Mesothelial cell of epicardium (in vitro differentiated cells): ENCODE measurements at places on chromosomes 7 and 10.

DNA sequence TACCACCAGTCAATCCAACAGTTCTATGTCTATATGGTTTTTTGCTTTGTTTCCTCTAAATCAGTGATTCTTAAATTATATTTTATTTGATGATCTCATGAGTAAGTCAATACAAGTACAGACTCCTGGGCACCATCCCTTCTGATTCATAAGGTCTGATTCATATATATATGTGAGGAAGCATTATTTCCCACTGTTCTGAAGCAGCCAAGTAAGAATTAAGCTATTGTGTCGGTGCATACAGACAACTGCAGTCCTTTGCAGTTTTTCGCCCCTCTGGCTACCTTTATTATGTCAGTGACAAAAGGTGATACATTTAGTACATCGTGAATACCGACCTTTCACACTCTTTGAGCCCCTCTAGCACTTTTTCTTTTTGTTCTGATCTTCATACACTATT, 1079.6 kb upstream of the C7orf33 start:
- DNase-seq, result no peak

DNA sequence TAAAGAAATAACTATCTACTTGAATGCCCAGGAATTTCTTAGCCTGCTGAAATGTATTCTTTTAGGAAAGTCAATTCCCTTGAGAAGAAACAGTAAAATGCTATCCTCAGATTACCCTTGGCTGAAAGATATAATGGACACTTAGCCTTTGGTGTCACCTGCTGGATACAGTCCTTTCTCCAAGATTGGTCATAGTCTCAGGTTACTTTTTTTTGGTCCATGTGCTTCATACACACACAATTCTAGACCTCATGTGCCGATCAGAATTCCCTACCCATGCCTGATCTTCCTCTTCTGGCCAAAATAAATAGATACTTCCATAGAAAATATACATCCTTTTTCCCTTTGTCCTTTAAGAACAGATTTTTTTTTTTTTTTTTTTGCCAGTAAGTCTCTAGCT, 218.9 kb upstream of the PHYHIPL start:
- no peak for DNase-seq

DNA sequence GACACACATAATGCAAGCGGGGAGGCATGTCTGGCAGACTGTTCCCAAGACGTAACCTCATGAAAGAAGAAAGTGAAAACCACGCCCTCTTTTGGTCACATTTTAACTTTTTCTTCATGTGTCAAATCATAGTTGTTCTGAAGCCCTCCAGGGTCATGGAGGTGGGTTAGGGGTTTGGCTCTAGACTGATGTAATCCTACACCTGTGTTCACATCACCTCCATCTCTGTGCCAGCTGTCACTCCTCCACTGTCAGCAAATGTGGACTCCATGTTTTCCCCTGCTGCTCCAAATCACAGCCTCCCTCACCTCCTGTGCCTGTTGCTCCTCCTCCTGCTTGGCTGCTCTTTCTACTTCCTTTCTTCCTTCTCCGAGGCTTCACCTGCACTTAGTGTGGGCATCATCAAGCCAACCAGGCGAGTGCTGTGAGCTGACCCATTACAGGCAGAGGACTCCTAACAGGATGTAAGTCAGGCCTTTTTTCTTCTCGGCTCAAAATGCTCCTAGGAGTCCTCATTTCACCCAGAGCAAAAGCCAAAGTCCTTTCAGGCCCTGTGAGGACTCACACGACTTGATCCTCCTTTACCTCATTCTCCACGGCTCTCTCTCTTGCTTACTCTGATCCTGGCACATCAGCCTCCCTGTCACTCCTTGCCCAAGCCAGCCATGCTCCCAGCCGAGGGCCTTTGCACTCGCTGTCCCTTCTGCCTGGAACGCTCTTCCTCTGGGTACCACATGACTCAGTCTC, 66.4 kb upstream of the IFRD1 start:
- no peak for DNase-seq

GRCh38 chr10:76026905-76027304, 595.5 kb downstream of the LRMDA start:
- DNase-seq, result no peak

DNA sequence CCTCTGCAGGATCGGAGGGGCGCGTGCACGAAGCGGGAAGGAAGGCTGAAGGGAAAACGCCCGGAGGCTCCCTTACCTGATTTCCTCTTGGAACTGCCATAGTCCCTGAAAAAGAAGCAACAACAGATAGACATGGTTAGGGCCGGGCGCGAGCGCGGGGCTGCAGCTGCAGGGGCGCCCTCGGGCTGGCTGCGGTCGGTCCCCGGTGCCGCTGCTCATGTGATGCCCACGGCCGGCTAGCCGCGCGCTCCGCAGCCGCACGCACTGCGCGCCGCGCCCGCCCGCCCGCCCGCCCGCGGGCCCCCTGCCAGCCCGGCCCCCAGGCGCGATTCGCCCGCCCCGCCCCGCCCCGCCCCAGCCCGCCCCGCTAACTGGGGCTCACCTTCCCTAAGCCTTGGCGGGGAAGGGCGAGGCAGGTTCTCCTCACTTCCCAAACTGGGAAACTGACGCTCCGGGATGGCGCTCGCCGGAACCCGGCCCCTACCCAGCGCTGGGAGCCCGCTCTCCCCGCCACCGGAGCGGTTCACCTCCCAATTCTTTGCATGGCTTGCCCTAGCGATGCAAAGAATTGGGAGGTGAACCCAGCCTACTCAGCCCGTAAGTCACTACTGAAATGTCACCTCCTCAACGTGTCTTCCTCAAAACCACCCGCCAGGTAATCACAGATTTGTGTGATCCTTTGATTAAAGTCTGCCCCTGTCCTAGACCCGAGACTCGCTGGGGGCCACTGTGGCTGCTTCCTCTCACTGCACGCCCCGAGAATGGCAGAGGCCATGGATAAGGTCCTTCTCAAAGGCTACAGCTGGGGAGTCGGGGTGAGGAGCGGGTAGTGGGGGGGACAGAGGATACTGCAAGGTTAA, 162.2 kb downstream of the SH3PXD2A start:
- no peak for DNase-seq

GRCh38 chr7:66845379-66846095, 75.5 kb upstream of the TMEM248 start:
- DNase-seq, result no peak

- DNase-seq, result no peak
Observed at GRCh38 chr10:6019010-6019782, 41.9 kb upstream of the IL15RA start.

GRCh38 chr10:49384268-49384953, 11.5 kb downstream of the DRGX start:
- DNase-seq, result no peak

- no peak for DNase-seq
Observed at GRCh38 chr7:100087055-100087750, 1.6 kb upstream of the COPS6 start.

DNA sequence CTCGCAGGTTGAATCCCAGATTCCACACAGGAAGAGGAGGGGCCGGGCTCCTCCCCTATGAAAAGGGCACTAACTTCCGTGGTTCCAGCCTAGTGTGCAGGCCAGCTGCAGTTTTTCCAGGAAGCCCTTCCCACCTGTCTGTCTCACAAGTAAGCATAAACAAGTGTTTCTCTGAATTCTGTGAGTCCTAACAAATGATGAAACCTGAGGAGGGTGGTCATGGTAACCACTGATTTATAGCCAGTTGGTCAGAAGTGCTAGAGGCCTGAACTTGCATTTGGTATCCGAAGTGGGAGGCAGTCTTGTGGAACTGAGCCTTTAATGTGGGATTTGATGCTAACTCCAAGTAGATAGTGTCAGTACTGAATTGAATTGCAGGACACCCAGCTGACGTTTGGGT, 54.7 kb upstream of the STEAP4 start:
- DNase-seq, result no peak
